HFFc6 (cell line): ENCODE measurements at places on chromosomes 3 and 15.
A peak's percentile ranks its signal among the peaks of the same experiment; 100 is the strongest.

- DNase-seq, result no peak
Observed at GRCh38 chr3:65928110-65928509, 110.6 kb downstream of the MAGI1 start.

DNA sequence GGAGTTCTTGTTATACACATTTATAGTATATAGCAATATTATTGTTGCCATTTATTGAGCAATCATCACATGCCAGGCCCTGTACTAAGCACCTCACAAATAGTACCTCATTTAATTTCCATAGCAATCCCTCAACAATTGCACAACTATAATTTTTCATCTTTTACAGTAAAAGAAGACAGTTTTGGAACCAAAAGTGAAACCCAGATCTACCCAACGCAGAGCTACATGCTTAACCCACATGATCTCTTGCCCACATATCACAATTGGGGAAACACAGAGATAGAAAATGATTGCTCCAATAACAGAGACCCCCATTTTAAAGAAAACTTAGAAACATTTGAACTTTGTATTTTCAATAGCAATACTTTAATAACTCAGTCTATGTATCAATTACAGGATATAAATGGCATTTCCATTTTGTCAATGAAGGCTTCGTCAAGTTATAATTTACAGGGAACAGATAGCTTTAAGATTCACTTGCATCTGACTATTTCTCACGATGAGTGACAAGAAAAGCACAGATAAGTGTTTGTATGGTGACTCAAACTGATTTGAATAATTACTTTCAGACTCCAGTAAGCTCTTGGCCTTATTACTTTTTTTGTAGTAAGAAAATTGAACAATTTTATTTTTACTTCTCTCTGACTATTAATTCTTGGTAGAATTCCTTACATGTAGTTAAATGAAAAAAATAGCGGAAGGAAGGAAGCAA is 38.7 kb upstream of the CCDC50 start:
- no peak for DNase-seq

DNA sequence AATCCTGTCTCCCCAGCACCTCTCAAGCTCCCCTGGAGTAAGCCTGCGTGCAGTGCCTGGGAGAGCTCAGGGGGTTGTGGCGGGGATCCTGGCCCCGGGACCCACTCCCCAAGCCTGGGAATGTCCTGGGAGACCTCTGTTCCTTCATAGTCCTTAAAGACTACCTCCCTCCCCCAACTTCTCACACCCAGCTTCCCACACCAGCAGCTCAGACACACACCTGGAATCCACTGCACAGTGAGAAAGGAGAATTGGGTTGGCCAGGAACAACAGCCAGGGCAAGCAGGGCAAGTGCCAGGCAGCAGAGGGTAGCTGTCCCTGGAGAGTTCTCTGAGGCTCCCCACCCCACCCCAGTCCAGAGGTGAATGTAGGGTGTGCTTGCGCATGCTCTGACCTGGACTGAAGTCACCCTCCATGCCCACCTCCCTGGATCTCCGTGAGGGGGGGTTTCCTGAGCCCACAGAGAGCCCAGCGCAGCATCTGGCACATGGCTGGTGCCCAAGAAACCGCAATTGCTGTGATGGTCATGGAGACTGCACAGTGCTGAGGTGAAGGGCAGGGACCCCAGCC is 22.2 kb downstream of the PSTPIP1 start:
- DNase-seq, result no peak

- no peak for DNase-seq
Observed at GRCh38 chr15:88863412-88863811, 31.9 kb downstream of the HAPLN3 start.

GRCh38 chr3:32399030-32399620 is 7.5 kb downstream of the CMTM7 start:
- DNase-seq, result peak; percentile 37

DNA sequence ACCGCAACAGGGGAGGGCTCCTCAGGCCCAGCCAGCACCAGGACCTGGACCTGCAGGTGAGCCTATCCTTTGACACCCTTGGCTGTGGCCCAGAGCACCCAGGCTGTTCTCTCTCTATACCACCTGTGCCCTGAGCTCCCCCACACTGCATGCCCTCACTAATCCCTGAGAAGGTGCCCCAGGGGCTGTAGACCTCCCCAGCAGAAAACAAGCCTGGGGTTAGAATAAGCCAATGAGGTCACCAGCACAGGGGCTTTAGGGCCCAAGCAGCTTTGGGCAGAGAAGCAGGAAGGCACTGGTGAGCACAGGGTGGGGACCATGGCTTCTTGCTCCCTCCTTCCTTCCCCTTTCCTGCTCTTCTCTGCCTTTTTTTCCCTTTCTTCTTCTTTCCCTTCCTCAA is 10.3 kb upstream of the APEH start:
- DNase-seq, result no peak

DNA sequence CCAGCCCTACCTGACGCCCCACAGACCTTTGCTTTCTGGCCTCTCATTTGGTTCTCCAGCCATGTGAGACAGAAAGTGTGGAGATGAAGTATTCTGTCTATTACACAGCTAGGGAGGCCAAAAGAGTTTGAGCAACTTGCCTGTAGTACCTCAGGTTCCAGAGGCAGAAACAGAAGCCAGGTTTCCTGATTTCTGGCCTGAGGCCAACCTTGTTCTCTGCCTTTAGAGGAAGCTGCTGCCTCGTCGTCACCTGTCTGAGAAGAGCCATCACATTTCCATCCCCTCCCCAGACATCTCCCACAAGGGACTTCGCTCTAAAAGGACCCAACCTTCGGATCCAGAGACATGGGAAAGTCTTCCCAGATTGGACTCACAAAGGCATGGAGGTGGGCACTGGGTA is 3.8 kb downstream of the IL17RE start:
- DNase-seq, result no peak

- DNase-seq, result peak; percentile 48
Observed at GRCh38 chr15:43410572-43411214, 39.8 kb downstream of the TUBGCP4 start.

DNA sequence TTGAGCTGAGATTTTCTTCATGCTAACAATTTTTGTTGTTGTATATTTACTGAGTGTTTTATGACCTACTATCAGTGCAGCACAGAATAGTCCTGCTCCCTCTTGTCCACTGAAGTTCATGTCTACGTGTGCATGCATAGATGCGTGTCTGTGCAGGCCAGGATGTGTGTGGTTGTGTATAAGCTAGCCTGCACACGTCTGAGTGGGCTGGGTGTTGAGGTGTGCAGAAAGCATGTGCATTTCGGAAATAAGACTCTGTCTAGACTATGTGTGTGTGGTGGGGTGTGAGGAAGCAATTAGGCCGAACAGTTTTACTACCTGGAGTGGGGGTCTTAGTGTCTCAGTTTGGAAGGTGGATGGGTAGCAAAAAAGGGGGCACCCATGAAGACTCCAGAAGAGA is 39.2 kb downstream of the ATP2B2 start:
- DNase-seq, result no peak

DNA sequence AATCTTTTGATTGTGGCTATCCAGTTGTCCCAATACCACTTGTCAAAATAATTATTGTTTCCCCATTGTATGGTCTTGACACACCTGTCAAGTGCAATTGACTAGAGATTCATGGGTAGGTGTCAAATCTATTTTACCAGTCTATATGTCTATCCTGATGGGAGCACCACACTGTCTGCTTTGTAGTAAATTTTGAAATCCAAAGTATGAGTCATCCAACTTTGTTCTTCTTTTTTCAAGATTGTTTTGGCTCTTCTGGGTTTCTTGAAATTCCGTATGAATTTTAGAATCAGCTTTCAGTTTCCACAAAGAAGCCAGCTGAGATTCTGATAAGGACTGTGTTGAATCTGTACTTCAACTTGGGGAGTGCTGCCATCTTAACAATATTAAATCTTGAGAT is 71.9 kb downstream of the CSNK1G1 start:
- peak; percentile 27 for DNase-seq

DNA sequence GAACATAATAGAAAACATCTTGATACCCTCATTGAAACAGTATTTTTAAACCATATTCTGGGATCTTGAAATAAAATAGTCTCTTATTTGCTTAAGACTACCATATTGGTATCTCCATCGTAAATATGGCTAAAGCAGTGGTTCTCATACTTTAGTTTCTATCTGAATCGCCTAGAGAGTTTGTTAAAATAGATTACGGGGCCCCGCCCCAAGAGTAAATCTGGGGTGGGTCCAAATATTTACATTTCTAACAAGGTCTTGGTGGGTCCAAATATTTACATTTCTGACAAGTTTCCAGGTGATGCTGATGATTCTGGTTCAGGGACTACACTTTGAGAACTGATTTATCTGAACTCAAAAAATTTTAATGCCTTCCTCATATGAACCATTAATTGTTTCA is 45.3 kb downstream of the TSC22D2 start:
- no peak for DNase-seq

DNA sequence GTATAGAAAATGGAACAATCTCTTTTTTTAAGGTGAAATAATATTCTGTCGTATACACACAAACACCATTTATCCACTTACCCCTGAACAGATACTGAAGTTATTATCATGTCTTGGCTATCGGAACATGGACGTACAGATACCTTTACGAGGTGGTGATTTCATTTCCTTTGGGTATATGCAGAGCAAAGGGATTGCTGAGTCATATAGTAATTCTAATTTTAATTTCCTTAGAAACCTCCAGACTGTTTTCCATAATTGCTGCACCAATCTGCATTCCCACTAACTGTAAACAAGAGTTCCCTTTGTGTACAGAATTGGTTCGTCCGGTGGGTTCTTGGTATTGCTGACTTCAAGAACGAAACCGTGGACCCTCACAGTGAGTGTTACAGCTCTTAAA is 179.4 kb downstream of the SHOX2 start:
- no peak for DNase-seq

- peak; percentile 54 for DNase-seq
Observed at GRCh38 chr3:42376344-42376798, 34.0 kb downstream of the LYZL4 start.

DNA sequence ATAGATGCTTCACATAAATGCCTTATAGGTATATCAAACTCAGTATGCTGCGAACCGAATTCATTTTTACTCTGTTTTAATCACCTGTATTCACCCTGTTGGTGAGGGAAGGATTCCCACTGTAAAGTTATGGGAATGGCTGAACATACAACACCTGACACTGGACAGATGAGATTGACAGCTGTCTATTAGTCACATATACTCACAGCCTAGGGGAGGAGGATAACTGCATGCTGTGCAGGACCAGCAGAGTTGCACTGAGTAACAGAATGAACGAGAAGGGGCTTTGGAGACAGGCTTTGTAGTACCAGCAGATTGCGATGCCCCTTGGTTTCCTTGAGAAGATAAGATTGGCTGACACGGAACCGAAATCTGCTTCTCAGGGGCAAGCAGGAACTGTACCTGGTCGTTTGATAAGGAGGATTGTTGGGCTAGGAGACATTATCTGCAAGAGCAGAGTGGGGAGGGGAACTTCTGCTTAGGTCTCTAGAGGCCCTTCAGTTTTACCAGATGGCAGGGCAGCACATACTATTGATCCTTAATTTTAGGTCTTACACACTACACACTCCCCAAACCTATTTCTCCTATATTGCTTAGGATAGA is 43.5 kb upstream of the SLC22A13 start:
- DNase-seq, result no peak

DNA sequence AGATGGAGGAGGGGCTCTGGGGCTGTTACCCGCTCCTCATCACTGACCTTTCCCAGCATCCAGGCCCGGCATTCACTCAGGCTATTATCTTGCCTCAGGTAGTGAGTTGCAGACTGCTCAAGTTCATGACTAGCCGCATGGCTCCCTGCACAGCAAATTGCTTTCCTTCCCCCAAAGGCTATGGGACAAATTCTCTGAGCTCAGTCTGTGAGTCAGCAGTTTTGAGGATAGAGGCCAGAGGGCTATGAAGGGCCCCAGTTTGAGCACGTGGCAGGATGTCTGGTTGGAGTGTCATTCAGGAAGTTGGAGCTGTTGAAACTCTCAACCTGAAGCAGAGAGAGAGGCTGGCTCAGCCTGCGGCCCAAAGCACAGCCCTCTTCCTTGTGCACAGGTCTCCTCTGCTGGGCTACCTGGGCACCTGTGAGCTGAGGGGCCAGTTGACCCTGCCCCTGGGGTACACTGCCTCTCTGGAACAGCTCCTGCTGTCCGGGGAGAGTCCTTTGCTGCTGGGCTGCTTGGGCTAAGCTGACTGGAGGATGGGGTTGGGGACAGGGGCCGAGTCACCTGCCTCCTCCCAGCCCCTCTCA is 7.9 kb downstream of the FAH start:
- DNase-seq, result peak; percentile 93

DNA sequence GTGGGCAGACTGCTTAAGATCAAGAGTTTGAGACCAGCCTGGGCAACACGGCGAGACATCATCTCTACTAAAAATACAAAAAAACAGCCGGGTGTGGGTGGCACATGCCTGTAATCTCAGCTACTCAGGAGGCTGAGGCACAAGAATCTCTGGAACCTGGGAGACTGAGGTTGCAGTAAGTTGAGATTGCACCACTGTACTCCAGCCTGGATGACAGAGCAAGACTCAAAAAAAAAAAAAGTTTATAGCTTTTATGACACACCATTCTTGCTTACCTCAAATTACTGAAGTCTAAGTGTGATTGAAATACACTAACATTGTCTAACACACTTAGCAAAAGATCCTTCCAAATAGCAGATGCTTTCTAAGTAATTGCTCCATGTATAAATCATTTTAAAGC is 207.6 kb downstream of the STAG1 start:
- DNase-seq, result peak; percentile 13

DNA sequence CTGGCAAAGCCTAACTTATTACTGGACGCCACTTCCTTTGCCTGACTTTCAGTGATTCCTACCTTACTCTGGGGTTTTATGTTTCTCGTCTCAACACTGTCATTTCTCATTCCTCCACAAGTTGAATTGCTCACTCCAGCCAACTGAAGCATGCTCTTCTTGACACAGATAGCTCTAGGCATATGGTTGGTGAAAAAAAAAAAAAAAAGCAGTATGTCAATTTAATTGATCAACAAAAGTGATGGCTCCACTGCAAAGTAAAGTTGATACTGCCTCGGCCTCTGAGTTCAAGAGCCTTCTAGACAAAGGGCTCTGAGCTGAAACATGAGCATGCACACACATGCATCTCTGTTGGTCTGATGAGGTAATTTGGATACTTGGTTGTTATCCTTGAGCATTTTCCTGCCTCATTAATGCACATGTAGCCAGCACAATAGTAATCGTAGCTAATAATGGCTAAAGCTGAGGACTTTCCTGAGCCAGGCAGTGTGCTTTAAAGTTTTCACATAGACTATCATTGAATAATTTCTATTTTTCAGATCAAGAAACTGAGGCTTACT is 21.4 kb upstream of the UBE2Q2 start:
- no peak for DNase-seq

- DNase-seq, result no peak
Observed at GRCh38 chr3:62446337-62446940, 73.1 kb upstream of the FEZF2 start.

DNA sequence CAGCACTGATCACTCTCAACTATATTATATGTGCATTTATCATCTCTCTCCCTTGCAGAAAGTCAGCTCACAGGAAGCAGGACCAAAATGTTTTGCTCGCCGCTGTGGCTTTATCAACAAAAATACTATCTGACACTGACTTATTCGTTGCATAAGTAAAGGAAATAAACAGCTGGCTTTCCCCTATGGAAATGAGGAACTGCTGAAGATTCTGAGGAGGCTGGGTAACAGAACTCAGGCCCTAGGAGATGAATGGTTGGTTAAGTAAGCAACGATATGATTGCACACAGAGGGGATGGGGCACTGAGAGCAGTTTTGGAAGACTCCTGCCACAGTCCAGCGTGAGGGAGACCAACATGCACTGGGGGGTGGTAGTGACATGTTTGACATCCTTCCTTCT is 181.1 kb downstream of the STT3B start:
- no peak for DNase-seq
